ENCODE measurements at places on chromosomes 13 and 19.

DNA sequence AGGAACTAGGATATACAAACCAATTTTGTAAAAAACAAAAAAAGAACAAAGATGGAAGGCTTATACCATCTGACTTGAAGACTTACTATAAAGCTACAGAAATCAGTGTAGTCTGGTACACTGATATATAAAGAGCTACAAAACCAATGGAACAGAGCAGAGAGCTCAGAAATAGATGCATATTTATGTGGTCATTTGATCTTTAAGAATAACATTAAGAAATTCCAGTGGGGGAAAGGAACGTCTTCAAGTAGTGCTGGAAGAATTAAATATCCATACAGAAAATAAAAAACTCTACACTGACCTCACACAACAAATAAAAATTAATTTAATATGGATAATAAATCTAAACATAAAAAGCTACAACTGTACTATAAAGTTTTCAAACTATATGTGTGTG lies 317.0 kb downstream of the ENOX1 start:
- no peak for DNase-seq

GRCh38 chr13:86681223-86681622 lies 882.0 kb upstream of the SLITRK6 start:
- DNase-seq = no peak

- no peak for DNase-seq
Measured at GRCh38 chr13:77696006-77696878, 1.2 kb upstream of the SLAIN1 start.

GRCh38 chr13:99383511-99383921 lies 76.3 kb upstream of the GPR183 start:
- DNase-seq = no peak

DNA sequence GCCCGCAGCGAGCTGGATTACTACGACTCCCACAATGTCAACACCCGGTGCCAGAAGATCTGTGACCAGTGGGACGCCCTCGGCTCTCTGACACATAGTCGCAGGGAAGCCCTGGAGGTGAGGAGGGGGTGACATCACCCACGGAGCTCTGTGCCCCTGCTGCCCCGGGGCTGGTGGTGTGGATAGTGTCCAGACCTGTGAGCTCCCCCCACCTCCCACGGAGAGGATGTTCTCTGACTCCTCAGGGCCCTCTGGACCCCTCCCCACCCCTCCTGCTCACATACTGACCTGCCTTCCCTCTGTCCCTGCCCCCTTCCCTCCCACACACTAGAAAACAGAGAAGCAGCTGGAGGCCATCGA lies 20.7 kb downstream of the CAPN12 start:
- no peak for DNase-seq

DNA sequence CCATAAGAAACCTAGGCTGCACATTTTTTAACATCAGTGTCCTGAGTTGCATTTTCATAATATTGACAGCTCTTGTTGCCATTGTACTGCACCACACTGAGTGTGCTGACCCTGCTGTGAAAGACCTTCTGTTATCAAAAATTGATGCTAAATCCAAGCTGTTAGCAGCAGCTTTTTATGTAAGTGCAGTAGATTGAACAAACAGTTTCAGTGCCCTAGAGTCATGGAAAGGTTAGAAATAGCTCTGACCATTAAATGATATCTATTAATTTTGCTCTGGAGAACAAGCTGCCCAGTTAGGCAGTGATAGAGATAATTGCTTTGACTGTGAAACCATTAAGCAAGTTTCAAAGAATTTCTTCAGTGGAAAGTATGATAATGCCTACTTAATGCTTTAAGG lies 1289.2 kb upstream of the PCDH20 start:
- no peak for DNase-seq

GRCh38 chr13:68050761-68051160 lies 820.6 kb upstream of the PCDH9 start:
- DNase-seq = no peak

- no peak for DNase-seq
Measured at GRCh38 chr19:54312436-54313377, at the start of gene LILRA5. Gene LILRA5, minus strand, starts transcription at chr19:54313166. Its CDS starts 147 bp downstream, at chr19:54313019.

- DNase-seq = no peak
Measured at GRCh38 chr19:7904074-7905020, 670 bp downstream of the MAP2K7 start.

- peak; percentile 73 for DNase-seq
Measured at GRCh38 chr19:13022859-13023636, 27.8 kb downstream of the NFIX start.

GRCh38 chr13:55007681-55008080 lies 1979.1 kb downstream of the OLFM4 start:
- DNase-seq = no peak

DNA sequence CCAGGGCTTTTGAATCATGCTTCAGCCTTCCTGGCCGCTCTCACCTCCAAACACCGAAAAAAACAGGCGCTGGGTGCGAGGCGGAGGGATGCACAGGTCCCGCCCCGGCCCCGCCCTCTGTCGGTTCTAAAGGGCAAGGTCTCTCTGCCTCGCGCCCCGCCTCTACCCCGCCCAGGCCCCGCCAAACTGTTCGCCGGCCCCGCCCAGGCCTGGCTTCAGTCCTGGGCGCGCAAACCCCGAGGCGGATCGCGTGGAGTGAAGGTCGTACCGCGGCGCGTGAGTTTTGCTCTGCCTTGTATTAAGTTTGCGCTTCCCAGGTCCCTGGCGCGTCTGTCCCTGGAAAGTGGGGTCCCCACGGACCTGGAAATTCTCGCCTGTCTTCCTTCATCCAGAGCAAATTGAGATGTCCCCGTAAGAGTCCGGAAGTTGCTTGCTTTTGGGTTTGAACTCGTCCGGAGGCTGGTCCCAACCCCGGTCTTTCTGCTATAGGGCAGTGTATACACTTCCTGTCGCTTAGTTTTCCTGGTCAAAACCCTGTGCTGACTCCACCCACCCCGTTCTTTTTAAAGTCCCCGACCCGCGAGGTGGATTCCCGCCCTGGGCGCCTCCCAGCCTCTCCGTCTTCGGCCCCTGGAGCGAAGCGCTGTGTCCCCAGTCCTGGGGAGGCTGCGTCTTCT lies 8.4 kb downstream of the ZNF808 start:
- DNase-seq = peak; percentile 34

- DNase-seq = no peak
Measured at GRCh38 chr13:39282400-39282972, 244.2 kb downstream of the NHLRC3 start.

GRCh38 chr13:110965038-110965754 lies 50.3 kb upstream of the ANKRD10 start:
- DNase-seq = no peak

DNA sequence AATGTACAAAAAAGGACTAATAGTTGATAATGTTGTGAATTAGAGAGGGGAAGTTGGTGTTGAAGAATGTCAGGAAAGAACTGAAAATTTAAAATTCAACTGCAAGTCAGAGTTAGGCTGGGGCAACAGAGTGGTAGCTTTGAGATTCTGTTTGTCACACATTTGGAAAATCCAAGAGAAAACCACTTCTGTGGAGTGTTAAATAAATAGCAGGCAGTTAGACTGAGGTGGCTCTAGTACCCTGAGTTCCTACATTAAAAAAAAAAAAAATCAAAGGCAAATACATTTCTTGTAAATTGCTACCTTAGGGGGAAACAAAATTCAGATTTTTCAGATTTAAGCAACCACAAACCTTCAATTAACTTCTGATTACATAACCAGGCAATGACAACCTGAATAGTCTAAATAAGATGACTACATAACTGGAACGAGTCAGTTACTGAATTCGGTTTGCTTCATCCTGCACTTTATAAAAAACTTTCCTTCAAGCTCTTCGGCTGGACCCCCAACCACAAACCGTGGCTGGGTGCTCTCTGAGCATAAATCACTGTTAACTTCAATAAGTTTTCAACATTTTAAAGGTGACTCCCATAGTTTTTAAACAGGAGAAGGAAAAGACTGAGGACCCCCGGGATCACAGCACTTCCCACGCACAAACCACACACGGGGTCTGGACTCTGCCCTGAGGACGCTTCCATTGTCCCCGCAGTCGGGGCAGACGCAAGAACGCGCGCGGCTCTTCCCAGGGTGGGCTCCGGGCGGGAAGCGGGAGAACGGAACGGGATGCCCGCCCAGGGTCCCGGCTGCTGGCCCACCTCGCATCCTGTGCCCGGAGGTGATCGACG lies 725 bp downstream of the ZNF682 start:
- no peak for DNase-seq

- no peak for DNase-seq
Measured at GRCh38 chr19:47310323-47310722, 662 bp downstream of the C5AR1 start.

- DNase-seq = no peak
Measured at GRCh38 chr19:18418029-18418482, 1.1 kb upstream of the SSBP4 start.

DNA sequence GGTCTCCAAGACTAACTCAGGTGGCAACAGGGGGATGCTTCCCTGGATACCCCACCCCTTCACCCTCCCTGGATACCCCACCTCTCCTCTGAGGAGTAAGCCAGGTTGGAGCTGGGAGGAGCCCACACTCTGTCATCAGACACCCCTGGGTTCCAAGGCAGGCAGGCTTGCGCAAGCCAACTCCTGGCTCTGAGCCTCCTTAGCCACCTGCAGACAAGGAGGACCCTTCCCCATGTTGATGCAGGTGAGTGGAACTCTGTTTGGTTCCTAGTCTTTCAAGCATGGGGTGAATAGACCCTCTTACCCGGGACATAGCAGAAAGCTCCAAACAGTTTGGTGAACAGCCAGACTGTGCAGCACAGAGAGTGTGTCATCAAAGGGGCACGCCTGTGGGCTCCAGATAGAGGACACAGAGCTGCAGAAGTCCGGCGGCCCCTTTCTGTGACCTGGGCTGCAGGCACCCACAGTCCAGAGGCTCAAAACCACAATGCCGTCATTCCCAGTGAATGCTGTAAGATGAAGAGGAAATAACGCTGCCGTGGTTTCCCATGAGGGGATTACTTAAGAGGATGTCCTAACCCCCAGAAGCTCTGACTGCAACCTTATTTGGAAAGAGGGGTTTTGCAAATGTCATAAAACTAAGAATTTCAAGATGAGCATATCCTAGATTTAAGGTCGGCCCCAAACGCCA lies 12.1 kb upstream of the HAS1 start:
- DNase-seq = no peak

GRCh38 chr13:50645092-50645491 lies 198.4 kb downstream of the DLEU7 start:
- DNase-seq = no peak

DNA sequence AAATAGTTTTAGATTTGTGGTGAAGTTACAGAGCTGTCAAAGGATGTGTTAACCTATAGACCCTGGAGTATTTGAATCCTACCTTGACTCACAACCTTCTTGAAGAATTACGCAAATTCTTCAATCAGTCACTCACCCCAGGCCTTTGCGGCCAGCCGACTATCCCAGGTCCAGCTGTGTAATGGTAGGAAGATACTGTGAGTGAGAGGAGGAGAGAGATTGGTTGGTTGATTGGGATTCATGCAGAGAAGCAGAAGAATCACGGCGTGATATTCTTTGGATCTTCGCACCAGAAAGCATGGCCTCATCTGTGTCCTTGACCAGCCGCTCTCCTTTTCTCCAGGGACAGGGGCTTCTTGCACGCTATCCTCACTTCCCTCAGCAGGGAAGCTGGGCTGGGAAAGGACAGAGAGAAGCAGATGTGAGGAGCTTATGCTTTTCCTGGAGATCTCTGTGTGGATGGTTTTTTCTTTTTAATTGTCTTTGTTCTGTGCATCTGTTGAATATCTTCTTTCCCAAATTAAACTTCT lies 249.1 kb downstream of the GGACT start:
- no peak for DNase-seq

GRCh38 chr19:35718345-35719041 lies 690 bp downstream of the KMT2B start:
- DNase-seq = no peak

GRCh38 chr19:42397263-42398166 lies 7.4 kb upstream of the CNFN start:
- DNase-seq = no peak

DNA sequence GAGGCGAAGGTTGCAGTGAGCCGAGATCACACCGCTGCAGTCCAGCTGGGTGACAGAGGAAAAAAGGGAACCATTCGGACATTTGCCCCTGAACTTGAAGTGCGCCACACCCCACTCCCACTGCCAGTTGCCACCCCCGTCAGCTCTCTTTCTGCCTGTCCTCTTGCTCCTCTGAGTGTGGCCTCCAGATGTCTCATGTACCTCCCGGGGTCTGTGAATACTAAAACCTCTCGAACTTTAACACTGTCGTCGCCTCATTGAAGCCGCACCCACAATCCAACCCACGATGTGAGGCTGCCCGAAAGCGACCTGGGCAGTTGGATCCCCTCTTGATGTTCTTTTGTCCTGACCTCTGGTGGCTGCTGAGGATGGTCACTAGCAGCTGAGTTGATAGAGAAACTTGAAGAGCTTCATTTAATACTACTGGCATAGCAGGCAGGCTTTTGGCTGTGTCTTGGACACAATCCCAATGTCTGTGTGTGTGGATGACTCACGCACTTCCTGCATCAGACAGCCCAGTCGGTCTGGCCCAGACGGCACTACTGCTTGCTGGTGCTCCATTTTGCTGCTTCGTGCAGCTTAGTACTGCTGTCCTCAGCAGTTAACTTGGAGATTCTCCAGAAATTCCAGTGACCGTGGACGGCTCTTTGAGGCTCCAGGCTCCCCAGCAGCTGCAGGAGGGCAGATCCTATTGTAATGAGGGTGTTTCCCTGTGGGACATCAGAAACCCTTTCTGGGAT lies 4.2 kb downstream of the FPR3 start:
- DNase-seq = no peak

GRCh38 chr13:46541210-46541609 lies 11.8 kb upstream of the LRCH1 start:
- no peak for DNase-seq

- DNase-seq = no peak
Measured at GRCh38 chr13:111978546-111978945, 88.4 kb upstream of the SOX1 start.

GRCh38 chr13:112244061-112244460 lies 132.1 kb upstream of the SPACA7 start:
- no peak for DNase-seq

DNA sequence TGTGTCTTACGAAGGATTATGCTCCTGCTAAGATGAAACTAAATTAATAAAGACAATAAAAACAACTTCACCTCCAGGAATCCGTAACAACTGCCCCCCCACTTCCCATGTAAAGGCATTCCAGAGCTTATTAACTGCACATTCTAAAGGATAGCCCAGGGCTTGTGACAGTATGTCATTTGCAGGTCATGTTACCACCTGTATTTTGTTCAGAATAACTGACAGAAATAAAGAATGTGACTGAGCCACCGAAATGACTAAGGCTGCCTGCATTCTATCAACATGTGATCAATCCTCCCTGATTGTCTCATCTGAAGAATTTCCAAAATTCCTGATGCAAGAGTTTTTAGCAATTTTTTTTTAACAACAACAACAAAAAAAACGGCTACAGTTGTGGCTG lies 117.2 kb downstream of the MIPEP start:
- DNase-seq = no peak

- no peak for DNase-seq
Measured at GRCh38 chr13:100356426-100356825, 232.2 kb downstream of the GGACT start.

- DNase-seq = no peak
Measured at GRCh38 chr19:44725684-44726083, 22.8 kb upstream of the BCL3 start.

- DNase-seq = no peak
Measured at GRCh38 chr13:113431171-113431570, 22.1 kb downstream of the ADPRHL1 start.
